ENCODE measurements at places on chromosomes 1 and 21.

DNA sequence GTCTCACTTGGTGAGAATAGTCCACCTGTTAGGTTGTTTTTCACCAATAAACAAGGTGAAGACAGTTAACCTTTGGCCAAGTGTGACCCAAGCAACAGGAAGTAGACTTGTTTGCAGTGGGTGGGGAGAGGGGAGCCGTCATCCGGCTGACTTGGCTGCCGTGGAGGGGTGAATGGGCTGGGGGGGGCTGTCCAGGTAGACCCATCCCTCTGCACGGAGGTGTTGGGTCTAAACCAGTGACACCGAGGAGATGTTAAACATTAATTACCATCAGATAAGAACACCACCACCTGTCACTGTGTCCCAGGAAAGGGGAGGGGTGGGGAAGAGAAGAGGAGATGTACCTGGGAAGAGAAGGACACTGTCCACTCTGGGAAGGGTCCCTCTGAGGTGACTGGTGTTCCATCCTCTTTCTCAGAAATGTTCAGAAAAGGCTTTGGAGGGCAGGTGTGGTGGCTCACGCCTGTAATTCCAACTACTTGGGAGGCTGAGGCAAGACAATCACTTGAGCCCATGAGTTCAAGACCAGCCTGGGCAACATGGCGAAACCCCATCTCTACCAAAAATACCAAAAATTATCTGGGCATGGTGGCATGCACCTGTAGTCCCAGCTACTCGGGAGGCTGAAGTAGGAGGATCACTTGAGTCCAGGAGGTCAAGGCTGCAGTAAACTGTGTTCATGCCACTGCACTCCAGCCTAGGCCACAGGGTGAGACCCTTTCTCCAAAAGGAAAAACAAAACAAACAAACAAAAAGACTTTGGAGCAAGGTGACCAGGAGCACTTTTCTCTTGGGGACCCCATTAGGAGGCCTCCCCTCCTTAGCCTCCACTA lies 6.7 kb upstream of the MYOM3 start:
- DNase-seq = peak; percentile 93

- DNase-seq = no peak
Observed at GRCh38 chr1:233523047-233523446, 90.9 kb upstream of the KCNK1 start.

DNA sequence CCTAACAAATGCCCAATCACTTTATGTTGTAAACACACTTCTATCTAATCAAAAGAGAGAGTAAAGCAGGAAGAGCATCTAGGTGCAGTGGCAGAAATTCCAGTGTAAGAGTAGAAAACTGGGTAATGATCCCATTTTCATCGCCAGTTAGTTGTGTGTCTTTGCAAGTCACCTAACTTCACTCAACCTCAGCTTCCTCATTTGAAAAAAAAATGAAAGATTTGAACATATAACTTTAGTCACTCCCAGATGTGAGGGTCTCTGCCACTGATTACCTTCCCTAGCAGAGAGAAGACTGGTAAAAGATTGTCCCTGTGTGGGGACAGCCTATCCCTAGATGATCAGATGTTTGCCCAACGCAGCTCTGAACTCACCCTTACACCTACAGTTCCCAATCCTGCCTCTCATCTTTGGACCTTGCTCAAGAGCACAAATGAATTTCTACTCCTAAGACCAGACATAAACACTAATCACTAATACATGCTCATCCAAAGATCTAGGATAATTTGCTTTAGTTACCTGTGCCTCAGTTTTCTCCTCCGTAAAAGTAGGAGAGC lies 25.2 kb upstream of the DUSP23 start:
- DNase-seq = no peak

GRCh38 chr1:64975740-64976139 lies 9.4 kb upstream of the JAK1 start:
- DNase-seq = no peak

- DNase-seq = no peak
Observed at GRCh38 chr1:69494221-69494620, 73.5 kb upstream of the LRRC7 start.

DNA sequence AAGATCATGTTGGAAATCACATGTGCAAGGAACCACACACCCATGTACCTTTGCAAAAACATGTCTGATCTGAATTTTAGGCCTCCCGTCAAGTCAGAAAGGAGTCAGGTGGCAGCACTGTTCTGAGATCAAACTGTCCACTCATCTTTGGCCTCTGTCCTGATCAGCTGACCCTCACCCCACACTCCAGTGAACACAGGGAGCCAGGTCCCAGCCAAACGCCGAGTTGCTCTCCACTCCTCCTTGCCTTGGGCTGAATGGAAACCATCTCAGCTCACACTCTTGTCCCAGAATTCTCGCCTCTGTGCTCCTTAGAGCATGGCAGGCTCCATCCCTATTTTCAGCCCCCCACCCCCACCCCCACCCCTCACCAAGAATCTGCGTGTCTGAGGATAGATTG lies 4.6 kb upstream of the RNF186 start:
- no peak for DNase-seq

- DNase-seq = no peak
Observed at GRCh38 chr21:45388611-45389296, 16.2 kb upstream of the COL18A1 start.

DNA sequence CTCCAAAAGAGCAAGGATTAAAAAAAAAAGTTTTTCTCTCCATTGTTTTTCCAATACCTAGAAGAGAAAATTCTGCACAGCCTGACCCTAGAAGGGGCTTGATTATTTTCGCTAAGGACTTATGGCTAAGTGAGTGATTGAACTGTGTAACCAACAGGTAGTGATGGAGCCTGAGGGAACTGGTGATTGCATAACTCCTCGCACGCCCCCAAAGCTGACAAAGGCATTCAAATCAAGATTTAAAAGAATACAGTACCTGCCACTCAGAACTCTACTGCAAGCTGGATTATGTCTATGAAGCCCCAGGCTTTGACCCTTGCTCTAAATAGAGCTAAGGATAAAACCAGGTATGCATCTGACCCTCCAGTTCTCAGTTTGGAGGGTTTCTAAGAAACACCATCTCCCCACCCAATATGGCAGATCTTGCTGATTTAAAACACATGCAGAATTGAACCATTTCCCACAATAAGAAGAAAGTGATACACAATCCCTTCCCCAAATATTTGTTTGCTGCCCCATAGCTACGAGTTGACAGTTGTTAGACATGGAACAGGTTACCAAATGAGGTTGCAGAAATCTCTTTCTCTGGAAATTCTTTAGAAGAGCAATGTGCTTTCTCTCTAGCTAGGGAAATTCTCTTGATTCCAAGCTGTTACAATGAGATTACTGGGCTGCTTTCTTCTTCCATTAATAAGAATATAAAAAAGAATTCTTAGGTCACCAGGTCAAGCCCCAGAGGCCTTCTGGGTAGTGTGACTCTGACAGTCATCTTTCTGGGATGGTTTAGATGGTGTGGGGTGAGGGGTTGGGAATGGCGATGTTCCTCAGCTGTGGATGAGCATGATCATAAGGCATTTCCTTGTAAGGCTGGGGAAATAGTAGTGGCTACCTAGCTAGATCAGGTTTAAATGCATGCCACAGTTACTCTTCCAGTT lies 35.1 kb downstream of the FGGY start:
- DNase-seq = no peak

- DNase-seq = peak; percentile 66
Observed at GRCh38 chr1:156368157-156368658, 803 bp upstream of the RHBG start.

GRCh38 chr1:2974701-2975301 lies 46.5 kb upstream of the ACTRT2 start:
- DNase-seq = no peak

- DNase-seq = no peak
Observed at GRCh38 chr1:10236405-10237156, 26.2 kb downstream of the KIF1B start.

Data from large intestine (tissue), 12 donors.